ENCODE measurements at places on chromosomes 13 and 19.

DNA sequence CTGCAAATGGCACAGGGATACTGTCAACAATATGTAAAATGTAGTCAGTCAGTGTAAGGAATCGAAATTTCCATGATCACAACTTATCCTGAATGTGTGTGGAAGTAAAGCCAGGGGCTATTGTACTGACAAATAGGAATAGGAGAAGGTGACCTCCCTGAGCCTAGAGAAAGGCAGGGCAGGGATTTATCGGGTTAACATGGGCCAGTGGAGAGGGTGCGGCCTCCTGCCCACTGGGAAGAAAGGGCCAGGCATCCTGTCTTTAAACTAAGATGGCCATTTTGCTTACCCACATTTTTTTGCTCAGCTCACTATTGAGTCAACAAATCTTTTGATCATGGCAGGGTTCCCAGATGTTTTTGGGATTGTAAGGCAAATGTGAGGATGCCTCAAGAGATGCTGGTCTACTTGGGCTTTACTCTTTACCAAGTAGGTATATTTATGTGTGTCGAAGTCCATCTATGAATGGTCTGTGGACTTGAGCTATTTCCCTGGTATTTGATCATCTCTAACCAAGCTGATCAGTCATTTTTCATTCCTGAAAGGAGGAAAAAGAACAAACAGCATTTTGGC is 116.6 kb upstream of the RNF113B start:
- no peak for DNase-seq

GRCh38 chr13:37403776-37404527 is 194.6 kb downstream of the POSTN start:
- DNase-seq, result no peak

DNA sequence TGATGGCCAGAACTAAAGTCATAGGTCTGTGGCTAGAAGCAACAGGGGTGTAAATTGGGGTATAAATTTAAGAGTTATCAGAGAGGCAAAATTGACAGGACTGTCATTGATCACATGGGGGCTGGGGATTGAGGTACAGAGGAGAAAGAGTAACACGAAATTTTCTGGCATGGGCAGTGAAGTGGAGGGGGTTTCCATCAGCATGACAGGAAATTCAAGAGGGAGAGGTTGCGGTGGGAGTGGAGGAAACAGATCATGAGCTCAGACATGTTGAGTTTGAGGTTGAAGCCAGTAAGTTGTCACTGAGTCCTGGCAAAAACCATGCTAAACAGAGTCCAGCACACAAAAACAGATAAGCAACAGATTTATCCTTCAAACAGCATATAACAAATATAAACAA is 192.1 kb upstream of the TSC22D1 start:
- DNase-seq, result no peak

DNA sequence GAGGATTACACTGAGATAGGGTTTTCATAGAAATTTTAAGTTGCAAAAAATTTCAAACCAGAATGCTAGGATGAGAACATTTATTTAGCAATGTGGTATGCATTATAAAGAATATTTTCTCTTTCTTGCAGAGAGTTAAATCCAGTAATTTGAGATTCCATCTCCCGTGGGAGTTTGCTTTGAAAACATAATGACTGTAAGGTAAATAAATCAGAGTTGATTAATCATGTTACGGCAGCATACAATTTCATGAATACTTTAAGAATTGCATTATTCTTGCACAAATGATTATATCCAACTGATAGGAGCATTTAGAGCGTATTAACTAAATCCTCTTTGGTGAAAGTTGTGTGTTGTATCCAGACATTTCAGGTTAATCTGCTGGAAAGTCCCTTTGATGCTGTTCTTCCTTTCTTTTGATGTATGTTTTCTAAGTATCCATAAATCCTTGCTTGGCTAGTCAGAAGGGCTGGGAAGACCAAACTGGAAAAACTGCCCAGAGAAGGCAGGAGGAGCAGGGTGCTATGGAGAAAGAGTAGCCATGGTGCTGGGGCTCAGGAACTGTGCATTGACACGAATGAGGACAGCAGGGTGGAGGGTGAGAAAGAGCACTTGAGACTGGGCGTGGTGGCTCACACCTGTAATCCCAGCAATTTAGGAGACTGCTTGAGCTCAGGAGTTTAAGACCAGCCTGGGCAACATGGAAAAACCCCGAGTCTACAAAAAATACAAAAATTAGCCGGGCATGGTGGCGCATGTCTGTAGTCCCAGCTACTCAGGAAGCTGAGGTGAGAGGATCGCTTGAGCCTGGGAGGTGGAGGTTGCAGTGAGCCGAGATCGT is 4.8 kb upstream of the GJA3 start:
- DNase-seq, result no peak

GRCh38 chr13:105848494-105848893 is 687.0 kb downstream of the EFNB2 start:
- no peak for DNase-seq

DNA sequence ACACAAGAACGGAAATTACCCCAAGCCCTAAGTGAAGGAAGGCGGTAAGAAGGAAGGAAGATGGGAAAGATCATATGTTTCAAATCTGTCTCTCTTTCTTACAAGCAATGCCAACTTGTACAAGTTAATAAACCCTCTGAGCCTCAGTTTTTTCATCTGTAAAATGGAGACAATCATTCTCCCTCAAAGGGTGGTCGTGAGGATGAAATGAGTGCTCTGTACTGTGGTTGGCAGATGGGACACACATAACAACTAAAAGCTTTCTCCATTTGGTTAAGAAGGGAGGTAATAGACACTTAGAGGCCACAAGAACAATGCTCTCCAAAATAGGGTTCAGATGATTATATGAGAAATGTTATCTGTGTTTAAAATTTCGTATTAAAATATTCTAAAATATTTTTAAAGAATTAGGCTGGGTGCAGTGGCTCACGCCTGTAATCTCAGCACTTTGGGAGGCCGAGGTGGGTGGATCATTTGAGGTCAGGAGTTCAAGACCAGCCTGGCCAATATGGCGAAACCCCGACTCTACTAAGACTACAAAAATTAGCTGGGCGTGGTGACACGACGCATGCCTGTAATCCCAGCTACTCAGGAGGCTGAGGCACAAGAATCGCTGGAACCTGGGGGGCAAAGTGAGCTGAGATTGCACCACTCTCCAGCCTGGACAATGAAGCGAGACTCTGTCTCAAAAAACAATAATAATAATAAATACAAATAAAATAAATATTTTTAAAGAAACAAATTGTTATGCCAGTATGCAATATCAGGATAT is 89.7 kb downstream of the STARD13 start:
- DNase-seq, result no peak

DNA sequence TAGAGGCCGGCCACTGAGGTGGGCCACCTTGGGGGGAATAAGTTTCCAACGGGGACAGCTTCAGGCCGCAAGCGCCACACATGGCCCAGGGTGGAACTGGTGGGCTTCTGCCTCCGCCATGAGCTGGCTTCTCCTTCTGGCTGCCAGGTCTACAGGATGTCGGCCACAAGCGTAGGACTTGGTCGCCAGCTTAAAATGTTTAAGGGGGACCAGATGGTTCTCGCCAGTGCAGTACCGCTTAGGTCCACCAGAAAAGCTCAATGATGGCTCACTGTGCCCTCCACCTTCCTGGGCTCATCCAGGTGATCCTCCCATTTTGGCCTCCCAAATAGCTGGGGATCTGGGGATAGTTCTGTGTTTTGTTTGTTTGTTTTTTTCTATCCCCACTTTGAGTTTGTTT is 38.7 kb upstream of the ZNF254 start:
- DNase-seq, result no peak

DNA sequence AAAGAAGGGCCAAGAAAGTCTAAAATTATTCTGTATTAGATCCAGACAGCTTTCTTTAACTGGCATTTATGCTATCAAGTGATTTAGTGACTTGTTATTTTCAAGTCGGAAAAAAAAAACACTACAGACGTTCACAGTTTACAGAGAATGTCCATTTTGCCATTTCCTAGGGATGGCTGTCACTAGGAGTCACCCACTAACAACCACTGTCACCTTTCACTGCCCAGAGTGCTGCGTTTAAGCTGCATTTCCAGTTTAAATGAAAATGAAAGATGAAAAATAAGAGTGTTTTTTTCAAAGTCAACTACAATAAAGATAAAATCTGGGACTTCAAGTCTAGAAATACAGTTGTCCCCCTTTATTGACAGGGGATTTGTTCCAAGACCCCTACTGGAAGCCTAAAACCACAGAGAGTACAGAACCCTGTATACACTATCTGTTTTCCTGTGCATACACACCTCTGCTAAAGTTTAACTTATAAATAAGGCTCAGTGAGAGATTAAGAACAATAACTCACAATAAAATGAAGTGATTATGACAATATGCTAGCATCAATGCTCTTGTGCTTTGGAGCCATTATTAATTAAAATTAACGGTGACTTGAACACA is 112.5 kb downstream of the SACS start:
- DNase-seq, result no peak

DNA sequence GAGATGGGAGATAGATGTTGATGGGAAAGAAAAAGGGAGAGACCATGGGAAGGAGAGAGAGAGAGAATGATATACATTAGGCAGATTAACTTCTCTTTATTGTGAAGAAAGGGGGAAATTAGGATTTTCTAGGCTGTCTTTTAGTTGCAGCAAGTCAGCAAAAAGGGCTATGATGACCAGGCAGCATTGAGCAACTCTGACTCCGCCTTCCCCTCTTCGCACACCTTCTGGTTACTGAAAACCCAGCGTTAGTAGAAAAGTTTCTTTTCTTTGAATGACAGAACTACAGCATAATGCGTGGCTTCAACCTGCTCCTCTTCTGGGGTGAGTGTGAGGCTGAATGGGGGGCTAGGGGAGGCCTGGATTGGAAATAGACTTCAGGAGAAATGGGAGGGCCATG is at the start of gene ADGRE1:
Gene ADGRE1, plus strand, starts transcription at position 264 of the 400 bp plus-strand sequence. Its CDS starts 30 bp downstream, at position 294.
- DNase-seq, result no peak

DNA sequence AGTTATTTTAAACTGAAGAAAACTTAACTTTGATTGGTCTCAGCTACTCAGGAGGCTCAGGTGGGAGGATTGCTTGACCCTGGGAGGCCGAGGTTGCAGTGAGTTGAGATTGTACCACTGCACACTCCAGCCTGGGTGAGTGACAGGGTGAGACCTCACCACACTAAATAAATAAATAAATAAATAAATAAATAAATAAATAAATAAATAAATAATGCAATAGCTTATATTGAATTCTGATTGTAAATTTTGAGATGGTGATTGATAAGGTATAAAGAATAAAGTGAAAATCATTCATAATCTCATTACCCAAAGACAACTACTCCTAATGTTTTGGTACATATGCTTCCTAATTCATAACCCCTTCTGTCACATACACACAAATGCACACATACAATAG is 58.1 kb downstream of the TUBA3C start:
- DNase-seq, result no peak

- no peak for DNase-seq
Observed at GRCh38 chr19:805166-805551, 7.9 kb downstream of the PTBP1 start.

GRCh38 chr19:33640773-33641172 is 19.0 kb downstream of the CHST8 start:
- DNase-seq, result no peak

GRCh38 chr13:72504131-72504841 is 223.1 kb downstream of the MZT1 start:
- DNase-seq, result no peak

Data from T-helper 1 cell (primary cell).